Stimulated activated CD4-positive, alpha-beta T cell treated with anti-CD3 and anti-CD28 coated beads, TNF-alpha, amount 100 ng/mL, for 24 hours (primary cell): ENCODE measurements at places on chromosomes 7 and 10.

DNA sequence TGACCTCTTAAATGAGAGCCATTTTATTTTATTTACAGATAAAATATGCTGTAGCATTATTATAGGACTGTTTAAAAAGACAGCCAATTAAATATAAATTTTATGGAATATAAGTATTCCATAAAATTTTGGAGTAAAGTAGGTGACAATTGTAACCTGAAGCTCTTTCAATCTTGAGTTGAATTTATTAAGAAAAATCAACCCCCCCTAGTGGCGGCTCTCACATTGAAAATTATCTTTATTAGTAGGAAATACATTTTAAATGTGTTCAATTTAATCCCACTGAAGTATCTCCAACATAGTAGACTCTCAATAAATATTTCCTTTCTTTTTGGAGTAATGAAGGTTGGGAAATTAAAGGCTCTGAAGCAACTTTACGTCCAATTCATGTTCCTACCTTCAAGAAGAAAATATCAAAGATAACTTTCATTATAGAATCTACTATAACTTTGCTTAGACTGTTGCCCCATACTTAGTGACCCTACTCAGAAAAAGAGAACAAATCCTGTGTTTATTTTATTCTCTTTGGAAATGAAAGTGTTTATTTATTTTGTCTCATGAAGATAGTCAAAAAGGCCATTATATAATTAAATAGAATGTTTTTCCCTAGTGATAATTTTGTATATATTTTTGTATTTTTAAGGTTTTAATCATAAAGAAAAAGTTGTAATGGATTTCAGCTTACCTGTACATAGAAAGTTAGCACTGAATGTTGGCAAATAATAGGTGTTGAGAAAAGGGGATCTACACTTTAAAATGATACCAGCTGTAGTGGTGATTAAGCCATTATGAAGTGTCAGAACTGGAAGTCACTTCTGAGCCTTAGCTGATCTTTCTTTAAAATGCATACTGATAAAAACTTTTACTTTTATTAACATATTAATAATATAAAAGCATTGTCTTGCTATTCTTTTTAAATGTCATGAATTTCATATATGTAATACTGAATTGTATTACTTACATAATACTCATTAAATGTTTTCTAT lies 3.3 kb downstream of the AHR start:
- no peak for DNase-seq

- DNase-seq, result no peak
Measured at GRCh38 chr7:4071370-4072058, 610.6 kb upstream of the FOXK1 start.

DNA sequence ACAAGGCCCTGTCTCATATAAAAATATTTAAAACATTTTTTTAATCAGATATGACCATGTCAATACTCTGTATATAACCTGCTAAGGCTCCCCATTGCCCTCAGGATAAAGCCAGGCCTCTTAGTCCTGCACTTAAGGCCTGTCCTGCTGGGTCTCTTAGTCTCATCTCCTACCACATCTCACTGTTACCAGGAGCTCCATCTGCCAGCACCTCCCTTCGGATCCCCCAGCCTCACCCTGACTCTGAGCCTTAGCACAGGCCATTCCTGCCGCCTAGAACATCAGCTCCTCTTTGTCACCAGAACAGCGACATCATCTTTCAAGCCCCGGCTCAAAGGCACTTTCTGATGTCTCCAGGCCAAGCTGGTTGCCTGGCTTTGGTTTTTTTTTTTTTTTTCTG lies 25.7 kb upstream of the GTF2IRD1 start:
- no peak for DNase-seq

GRCh38 chr7:5824297-5824610 lies 42.8 kb upstream of the RNF216 start:
- no peak for DNase-seq

DNA sequence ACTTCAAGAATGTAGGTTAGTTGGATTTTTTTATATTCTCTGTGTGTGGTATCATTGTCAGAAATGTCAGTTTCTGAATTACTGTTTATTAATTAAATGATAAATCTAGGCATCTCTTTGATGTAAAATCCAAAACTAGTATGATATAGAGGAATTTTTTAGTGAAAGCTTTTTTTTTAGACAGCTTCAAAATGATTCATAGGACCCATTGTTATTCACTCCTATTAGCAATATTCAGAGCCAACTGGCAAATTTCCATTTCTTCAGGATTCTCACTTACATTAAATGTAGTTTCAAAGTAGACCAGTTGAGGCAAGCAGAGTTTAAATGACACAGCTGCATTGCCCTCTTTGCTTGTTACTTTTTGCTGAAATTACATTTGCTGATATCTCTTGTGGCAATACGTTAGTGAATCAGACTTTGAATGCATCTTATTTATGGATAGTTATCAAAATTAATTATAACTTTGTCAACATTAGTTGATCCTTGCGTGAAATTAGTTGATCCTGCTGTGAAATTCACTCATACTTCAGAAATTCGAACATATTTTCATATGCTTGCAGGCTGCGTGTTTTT lies 20.3 kb downstream of the ZNF277 start:
- DNase-seq, result no peak
